Foreskin keratinocyte (primary cell): ENCODE measurements at places on chromosomes 3 and 15. TPM values are rescaled to one million over a fixed set of nuclear protein-coding genes. Genes with fewer than 3 reads are reported as not detected.

GOLGA6D gene
- not detected in 2 replicates for total RNA-seq

PDE8A gene
- total RNA-seq = 11.7 and 12.1 TPM in 2 replicates

TMED3 gene
- total RNA-seq = 97.3 and 102 TPM in 2 replicates

GALNT15 gene
- total RNA-seq = not detected in 2 replicates

POC1A gene
- total RNA-seq = 21.9 and 26.6 TPM in 2 replicates

SNX22 gene
- total RNA-seq = 0.07 and 0.14 TPM in 2 replicates

CCDC191 gene
- total RNA-seq = 1.7 and 1.9 TPM in 2 replicates

OCA2 gene
- total RNA-seq = 0.03 and 0.04 TPM in 2 replicates

ATOSA gene
- total RNA-seq = 5.3 and 6.8 TPM in 2 replicates

DNAH1 gene
- total RNA-seq = 0.37 and 0.53 TPM in 2 replicates

CHRFAM7A gene
- total RNA-seq = 0.34 and 0.39 TPM in 2 replicates
